ENCODE measurements at places on chromosomes 16 and 17.

GRCh38 chr17:81093619-81094508 lies 58.9 kb downstream of the BAIAP2 start:
- DNase-seq = no peak

- no peak for DNase-seq
Measured at GRCh38 chr17:2368359-2368758, 31.1 kb downstream of the SGSM2 start.

DNA sequence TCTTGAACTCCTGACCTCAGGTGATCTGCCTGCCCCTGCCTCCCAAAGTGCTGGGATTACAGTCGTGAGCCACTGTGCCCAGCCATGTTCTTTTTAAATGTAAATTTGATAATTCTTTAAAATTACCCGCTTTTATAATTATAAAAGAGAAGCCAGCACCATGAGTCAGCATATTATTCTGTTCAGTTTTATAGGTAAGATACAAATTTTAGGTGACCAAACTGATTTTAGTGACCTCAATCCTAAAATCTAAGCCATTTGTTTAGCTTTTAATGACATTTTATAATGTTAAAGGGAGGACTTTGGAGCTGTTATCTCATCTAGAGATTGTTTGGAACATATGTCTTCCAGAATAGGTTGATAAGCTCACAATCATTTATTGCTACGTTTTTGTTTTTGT lies 20.8 kb upstream of the PPM1E start:
- DNase-seq = no peak

DNA sequence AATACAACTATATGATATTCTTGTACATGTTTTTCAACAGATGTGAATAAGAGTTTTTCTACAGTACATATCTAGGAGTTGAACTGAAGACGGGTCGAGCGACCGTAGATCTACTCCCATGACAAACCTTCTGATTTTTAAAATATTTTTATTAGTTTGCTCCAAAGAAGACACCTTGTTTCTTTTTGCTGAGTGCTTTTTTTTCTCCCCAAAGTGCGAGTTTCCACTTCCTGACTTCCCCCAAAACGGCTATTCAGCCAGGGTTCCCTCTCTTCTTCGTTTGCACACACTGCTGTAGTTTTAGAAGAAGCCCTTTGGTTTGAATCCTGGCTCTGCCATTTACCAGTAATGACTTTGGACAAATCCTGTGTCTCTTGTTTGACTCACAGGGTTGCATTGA lies 241.7 kb upstream of the MAF start:
- no peak for DNase-seq

DNA sequence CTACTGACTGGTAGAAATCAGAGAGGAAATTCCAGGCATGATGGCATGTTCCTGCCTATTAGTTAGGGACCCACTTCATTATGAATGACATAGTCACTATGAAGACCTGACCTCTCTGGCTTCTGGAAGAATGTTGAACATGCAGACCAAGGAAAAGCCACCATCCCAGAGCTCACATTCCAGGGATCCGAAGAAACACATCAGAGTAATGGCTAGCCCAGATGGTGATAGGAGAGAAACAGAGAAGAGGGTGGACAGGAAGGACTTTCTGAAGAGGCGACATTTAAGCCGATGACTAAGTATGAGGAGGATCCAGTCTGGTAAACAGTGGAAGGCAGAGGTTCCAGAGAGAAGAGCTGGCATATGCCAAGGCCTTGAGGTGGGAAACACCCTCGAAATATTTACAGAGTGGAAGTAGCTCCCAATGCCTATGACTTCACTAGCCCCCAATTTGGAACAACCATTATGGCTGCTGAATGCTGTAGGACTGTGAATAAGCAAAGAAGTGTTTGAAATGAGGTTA lies 216.2 kb downstream of the RBFOX1 start:
- no peak for DNase-seq

DNA sequence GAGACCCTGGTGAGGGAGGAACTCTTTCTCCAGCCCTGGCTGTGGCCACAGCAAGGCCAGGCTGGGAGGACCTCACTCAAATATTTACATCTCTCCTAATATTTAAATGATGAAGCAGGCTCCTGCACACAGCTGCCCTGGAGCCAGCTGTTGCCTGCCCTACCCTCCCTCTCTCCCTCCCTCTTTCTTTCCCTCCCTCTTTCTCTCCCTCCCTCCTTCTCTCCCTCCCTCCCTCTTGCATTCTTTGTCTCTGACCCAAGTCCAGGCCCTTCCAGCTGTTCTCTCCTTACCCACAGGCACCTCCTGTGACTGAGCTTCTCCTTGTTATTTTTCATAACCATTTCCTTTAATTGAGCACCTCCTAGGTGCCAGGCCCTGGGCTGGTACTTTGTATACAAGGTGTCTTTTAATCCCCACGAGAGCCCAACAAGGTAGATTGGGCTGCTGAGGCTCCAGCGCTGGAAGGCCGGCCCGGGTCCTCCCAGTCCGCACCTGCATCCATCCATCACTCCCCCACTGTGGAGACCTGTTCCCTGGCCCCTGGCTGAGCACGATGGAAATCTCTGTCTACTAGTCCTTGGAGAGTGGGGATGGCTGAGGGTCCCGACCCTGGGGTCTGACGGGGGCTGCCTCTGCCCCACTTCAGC lies 242.3 kb downstream of the SEC14L1 start:
- no peak for DNase-seq

DNA sequence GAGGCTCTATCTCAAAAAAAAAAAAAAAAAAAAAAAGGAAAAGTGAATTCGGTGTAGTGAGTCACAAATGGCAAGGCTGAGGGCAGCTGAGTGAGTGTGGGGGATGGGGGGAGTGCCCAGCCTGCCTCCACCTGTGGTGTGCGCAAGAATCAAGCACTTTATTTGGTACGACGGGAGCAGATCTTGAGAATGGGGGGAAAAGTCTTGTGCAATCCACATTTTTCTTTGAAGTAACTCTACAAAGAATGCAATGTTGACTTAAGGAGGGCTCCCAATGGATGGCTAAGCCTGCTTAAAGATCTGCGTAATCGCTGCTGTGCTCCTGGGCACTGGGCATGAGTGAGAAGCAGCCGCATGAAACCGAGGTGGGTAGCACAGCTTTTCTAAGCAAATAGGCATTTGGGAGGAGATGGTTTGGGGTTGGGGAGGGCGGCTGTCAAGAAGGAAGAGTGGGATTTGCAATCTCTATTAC lies 28.2 kb downstream of the ATP2C2 start:
- no peak for DNase-seq

GRCh38 chr17:79498854-79499253 lies 112.0 kb downstream of the RBFOX3 start:
- DNase-seq = no peak

GRCh38 chr16:11170201-11170600 lies 85.8 kb downstream of the SOCS1 start:
- DNase-seq = no peak

DNA sequence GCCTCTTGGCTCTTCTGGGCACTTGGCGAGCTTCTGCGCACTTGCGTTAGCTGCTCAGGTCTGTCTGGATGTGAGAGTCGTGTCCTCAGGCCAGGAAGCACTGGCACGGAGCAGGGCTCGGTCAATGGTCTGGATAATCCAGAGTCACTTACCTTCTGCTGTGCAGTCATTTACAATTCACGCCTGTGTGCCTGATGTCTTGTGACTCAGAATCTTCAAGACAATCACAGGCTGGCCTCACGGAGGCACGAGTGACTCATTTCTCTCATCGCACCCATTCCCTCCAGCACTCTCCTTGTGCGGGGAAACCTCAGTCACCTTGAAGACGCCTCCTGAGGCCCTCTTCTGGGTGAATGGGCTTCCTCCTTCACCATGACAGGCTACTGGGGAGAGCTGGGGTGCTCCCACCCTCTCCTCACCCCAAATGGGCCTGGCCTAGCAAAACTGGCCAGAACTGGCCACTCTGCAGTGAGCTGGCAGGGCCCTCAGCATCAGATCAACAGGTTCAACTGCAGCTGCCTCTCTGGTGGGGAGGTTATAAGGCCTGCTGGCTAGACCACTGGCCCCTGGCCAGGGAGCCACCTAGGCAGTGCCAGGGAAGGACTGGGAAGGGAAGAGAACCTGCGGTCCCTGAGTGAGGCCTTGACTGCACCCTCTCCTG lies 1.9 kb upstream of the CAPN15 start:
- no peak for DNase-seq

- peak; percentile 92 for DNase-seq
Measured at GRCh38 chr16:8797364-8798173, at the start of the genes PMM2 and TMEM186. Gene PMM2 (plus strand): TSS chr16:8797839. CDS start chr16:8797883, 44 bp downstream. Gene TMEM186 (minus strand): TSS chr16:8797639. CDS start chr16:8797614, 25 bp downstream.

DNA sequence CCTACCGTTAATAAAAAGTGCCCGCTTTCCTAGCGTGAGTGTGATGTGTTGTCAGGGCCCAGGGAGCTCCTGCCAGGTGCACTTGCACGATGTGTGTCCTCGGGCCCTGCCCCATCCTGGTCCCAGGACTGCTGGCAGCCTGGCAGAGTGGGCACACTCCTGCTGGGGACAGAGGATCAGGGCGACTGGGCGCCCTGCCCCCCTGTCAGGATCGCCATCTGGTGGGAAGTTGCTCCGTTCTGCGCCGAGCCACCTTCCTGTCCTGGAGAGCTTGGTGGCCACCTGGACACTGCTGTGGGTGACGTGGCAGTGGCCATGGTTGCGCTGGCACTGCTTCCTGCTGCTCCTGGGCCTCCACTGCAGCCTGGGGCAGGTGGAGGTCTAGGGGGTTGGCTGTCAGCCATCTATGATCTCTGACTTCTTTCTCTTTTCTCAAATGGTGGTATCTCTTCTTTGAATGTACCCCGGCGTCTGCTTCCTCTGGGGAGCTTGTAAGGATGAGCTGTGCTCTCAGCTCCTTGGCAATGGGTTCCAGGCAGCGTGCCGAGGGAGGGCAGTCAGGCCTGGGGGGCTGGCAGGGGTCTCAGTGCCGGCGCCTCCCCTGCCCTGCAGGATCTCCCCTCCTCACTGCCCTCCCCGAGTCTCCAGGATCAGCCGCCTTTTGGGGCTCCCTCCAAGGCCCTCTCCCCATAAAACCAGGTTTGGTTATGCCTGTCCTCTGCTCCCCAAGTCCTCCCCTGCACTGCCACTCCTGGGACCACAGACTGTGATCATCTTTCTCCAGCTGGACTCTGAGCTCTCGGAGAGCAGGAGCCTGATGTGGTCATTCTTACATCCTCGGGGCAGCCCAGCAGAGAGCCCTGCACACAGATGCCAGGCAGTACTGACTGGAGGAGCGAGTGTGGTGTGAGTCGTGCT lies 76.9 kb downstream of the AMFR start:
- no peak for DNase-seq

GRCh38 chr17:80921741-80922579 lies 69.7 kb upstream of the CHMP6 start:
- no peak for DNase-seq
